ENCODE measurements at places on chromosomes 6 and 20.
A peak's percentile ranks its signal among the peaks of the same experiment; 100 is the strongest.

- no peak for DNase-seq
Observed at GRCh38 chr20:56993020-56993559, 273.4 kb downstream of the BMP7 start.

DNA sequence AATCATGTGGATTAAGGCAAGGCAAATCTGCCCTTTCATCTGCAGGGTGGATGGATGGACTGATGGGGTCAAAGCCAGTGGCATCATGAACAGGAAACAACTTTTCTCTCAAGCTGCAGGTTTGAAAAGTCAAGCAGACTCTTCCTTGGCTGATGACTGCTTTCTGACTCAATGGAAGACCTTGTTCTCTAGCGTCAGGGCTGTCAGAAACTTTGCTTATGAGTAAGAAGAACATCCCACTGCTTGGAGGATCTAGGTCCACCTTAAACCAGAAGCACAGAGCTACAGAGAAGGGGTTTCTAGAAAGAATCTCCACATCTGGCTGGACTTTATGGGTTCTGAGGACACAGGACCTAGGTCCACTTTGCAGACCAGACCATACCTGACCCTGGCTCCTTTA is 36.3 kb upstream of the CST5 start:
- DNase-seq, result no peak

GRCh38 chr6:85008296-85009009 is 244.1 kb upstream of the TBX18 start:
- no peak for DNase-seq

- DNase-seq, result no peak
Observed at GRCh38 chr20:40628877-40629276, 60.2 kb downstream of the MAFB start.

DNA sequence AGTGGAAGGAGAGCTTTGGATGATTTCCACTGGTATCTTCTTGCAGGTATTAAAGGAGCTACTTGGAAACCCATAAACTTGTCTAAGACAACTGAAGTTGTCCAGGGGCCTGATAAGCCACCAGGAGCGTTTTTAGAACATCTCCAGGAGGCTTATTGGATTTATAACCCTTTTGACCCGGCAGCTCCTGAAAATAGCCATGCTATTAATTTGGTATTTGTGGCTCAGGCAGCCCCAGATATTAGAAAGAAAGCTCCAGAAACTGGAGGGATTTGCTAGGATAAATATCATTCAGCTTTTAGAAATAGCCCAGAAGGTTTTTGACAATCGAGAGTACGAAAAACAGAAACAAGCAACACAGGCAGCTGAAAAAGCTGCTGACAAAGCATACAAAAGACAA is 461.0 kb upstream of the HTR1E start:
- no peak for DNase-seq

- DNase-seq, result no peak
Observed at GRCh38 chr6:166286839-166287271, 21.3 kb downstream of the PRR18 start.

DNA sequence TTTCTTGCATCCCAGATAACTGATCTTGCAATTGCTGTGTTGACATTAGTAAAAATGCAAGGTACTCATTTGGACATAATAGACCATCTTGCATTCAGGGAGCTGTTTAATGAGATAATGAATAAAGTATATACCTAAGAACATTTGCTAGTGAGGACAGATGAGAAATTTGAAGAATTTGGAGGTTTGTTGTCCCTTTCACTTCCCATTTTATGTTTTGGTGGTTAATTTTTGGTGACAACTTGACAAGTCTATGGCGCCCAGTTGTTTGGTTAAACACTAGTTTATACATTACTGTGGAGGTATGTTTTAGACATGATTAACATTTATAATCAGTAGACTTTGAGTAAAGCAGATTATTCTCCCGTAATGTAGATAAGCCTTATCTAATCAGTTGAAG is 300.2 kb upstream of the SYNCRIP start:
- DNase-seq, result no peak

GRCh38 chr6:111972745-111973117 is 81.2 kb upstream of the CCN6 start:
- DNase-seq, result no peak

- DNase-seq, result no peak
Observed at GRCh38 chr6:33610779-33611732, 10.1 kb upstream of the ITPR3 start.

DNA sequence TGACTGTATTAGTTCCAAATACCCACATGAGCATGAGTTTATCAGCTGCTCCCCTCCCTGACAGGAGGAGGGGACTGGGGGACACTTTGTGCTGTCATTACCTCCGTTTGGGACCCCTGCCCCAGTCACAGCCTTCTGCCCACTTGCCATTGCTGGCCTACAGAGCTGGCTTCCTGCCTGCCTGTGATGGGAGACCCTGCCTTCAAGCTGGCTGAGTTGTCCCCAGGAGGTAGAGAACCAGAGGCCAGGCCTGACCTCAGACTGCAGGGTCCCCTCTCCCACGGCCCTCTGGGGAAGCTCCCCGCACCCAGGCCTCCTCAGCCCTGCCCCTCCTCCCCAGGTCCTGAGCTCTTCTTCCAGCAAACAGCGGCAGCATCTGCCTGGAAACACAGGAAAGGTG is 105.5 kb downstream of the JPH2 start:
- no peak for DNase-seq

- peak; percentile 11 for DNase-seq
Observed at GRCh38 chr6:85756982-85757381, 114.3 kb upstream of the SYNCRIP start.

GRCh38 chr6:41336824-41337223 is 1.4 kb downstream of the NCR2 start:
- DNase-seq, result no peak

- DNase-seq, result no peak
Observed at GRCh38 chr6:163243083-163243482, 171.4 kb upstream of the QKI start.

DNA sequence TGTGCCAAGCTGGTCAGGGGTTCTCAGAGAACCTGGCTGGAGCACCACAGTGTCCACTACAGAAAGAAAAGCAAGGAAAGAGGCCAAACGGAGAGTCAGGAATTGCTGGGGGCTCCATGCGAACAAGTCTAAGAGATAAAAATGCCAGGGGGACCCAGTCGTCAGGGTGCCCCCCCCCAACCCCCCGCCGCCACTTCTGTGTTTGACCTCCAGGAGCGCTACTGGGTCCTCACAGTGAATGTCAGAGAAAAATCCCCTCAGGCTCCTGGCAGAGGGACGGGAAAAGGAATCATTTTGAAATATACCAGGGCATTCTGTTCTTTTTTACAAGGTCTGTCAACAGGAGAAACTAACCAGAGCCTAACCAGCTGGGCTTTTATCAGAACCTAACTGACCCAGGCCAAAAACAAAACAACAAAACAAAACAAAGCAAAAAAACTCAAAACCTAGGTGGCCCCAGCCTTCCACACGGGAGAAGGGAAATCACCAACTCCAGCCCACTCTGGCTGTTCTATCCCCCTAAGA is 17.9 kb upstream of the NELFCD start:
- DNase-seq, result no peak

- DNase-seq, result no peak
Observed at GRCh38 chr6:41502917-41503671, 43.1 kb upstream of the FOXP4 start.

DNA sequence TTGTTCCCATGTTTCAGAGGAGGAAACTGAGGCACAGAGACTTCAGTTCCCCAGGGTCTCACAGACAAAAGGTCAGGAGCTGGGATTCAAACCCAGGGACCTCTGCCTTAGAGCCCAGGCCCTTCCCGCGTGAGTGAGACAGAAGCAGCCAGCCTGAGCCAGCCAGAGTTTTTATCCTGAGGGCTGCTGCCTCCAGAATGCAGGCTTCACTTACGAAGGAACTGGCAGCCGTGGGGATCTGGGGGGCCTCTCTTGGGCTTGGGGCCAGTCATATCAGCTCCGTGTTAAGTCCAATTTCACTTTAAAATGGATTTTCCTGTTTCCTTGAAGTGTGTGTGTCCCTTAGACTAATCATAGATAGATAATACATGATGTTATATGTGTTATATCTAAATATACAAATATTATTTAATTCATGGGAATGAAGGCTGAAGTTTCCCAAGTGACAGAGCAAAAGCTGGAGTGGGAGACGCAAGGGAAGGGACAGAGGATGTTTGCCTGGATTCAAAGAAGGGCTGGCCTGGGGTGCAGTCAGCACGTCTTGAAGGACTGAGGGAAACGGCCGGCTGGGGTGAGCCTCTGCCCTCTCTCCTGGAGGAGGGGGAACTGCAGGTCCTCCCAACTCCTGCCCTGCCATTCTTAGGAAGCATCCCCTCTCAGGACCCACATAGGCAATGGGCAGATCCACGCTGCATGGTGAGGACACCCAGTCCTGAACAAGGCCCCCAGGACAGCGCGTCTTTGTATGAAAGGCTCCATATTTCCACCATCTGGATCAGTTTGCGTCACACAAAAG is 320.1 kb downstream of the CDH4 start:
- DNase-seq, result no peak

DNA sequence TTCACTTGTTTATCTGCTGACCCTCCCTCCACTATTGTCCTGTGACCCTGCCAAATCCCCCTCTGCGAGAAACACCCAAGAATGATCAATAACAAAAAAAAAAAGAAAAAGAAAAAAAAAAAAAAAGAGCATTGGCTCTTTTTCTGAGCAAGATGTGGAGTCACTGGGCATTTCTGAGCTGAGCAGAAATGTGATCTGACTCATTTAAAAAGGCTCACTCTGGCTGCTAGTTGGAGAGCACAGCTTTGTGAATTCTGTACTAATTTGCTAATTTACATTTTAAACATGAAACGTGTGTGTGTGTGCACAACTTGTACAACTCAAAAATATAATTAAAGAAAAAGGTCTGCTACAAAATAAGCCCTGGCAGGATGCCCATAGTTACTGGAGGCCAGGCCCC is 20.2 kb downstream of the SCML4 start:
- peak; percentile 5 for DNase-seq

GRCh38 chr20:15236812-15237211 is 899.4 kb upstream of the FLRT3 start:
- DNase-seq, result no peak

GRCh38 chr6:21340573-21340972 is 253.0 kb upstream of the SOX4 start:
- DNase-seq, result peak; percentile 46
